ENCODE measurements at places on chromosomes 7 and 10.

GRCh38 chr10:102773986-102774385 lies 30.2 kb downstream of the WBP1L start:
- no peak for DNase-seq

DNA sequence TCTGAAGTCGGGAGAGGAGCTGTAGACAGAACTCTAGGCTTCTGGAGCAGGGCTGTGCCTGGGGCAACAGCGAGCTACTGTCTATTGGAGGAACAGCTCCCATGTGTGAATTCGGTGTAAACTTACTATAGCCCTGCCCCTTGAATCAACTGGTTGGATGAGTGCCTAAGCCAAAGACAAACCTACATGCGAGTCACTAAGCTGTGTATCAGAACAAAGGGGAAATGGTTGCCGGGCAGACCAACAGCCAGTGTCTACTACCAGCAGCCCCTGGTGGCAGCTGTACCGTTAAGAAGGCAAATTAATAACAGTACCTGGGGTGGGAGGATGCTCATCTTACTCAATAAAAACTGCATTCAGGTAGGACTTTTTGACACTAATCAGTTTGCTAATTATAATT lies 343.6 kb downstream of the ACTR3B start:
- DNase-seq: no peak

- DNase-seq: no peak
These were observed 105.4 kb downstream of the GRM3 start for GRCh38 chr7:86748843-86749719.

DNA sequence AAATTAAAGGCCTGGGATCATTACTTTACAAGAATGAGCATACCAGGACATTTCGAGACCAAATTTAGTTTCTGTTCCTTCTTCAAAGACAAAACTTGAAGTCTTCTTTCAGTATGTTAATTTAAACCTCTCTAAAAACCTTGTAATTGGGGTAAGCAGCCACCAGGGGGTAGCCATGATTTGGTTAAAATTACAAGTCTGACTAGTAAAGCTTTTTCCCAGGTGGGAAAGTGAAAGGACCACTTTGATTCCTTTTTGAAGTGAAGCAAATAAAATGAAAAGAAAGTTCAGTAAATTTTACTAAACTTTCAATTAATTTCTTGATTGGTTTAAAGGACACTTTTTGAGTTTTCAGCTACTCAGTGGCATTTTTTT lies 294.3 kb downstream of the BBS9 start:
- no peak for DNase-seq

GRCh38 chr7:114088470-114088940 lies 169.7 kb upstream of the PPP1R3A start:
- DNase-seq: no peak

DNA sequence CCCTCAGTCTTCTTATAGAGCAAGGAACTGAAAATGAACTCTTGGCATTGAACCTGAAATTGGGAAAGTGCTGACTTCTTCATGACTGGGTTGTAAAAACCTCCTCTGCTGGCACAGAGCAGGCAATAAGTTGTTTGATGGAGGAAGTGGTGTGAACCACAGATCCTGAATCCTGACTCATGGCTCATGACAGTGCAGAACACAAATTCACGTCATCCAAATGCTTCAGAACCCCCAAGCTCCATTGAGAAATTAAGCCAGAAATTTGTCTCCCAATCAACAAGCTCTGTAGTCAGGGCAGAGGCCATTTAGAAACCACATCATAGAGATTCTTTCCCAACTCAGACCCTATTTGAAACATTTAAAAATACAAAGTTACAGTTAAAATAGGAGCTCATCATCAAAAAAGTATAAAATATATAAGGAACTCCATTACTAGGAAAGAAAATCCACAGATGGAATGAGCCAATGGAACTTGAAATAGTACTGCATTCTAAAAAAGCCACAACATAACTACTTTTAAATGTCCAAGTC lies 10.3 kb upstream of the STK17A start:
- DNase-seq: peak; percentile 98
